ENCODE measurements at places on chromosomes 4 and X. TPM values are rescaled to one million over a fixed set of nuclear protein-coding genes. Genes with fewer than 3 reads are reported as not detected.
A peak's percentile ranks its signal among the peaks of the same experiment; 100 is the strongest.

DNA sequence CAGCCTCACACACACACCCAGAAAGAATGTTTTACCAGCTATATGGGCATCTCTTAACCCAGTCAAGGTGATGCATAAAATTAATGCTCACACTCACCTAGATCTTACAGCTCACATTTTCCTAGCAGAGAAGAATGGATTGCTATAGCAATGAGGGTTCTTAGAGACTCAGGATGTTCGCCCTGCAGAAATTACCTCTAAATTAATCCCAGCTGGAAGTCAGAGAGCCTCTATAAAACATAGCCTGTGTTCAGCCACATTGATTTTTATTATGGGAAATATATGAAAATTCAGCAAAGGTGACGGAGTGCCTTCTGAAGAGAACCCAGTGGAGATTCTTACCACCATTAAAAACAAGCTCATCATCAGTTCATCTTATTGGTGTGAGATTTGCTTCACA is 528.3 kb upstream of the ZFP42 start:
- no peak for DNase-seq

- no peak for DNase-seq
Observed at GRCh38 chr4:145446184-145446583, 35.5 kb upstream of the SMAD1 start.

Gene RASL11B
- 8.1 TPM for total RNA-seq

DNA sequence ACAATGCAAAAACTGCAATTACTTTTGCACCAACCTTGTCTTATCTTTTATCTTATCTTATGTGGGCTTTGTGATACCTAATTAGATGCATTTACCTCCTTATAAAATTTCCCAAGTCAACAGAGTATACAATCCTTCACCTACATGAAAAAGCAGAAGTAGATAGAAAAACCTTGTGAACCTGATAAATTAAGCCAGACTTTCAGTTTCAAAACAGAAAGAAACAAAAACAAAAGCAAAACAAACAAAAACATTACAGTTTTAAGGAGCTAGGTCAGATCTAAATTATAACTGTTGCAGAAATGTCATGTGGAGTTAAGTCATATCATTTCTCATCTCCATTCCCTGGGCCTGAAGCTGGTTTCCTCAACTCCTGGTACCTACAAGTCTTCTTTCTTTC is 24.9 kb upstream of the CXXC4 start:
- DNase-seq: no peak

Gene IL1RAPL2
- total RNA-seq: not detected

- no peak for DNase-seq
Observed at GRCh38 chr4:112075129-112075753, 70.0 kb upstream of the FAM241A start.

Gene YIPF6
- total RNA-seq: 34.2 TPM

DNA sequence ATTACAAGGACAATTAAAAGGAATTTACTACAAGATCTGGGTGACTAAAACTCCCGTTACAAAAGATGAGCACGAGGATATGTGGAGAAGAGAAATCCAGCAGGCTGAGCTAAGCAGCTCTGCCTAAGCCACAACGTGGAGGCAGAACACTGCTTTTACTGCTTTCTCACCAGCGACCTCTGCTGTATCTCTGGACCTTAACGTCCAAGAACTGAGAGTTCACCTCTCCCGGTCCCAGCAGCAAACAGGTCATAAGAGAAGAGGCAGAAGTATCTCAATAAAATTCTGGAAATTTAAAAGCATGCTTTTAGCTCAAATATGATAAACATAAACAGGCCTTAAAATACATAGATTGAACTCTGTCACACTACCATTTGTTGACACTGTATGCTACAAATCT is 81.0 kb downstream of the ADGRA3 start:
- no peak for DNase-seq

Gene SMARCA1
- 123 TPM for total RNA-seq

- DNase-seq: no peak
Observed at GRCh38 chr4:26884486-26884988, 23.9 kb downstream of the STIM2 start.

Gene NXF3
- not detected for total RNA-seq

GRCh38 chrX:115333446-115333845 is 43.9 kb downstream of the LUZP4 start:
- DNase-seq: no peak

Gene SLC10A6
- not detected for total RNA-seq

- no peak for DNase-seq
Observed at GRCh38 chrX:10615931-10616774, 4.2 kb downstream of the MID1 start.

- no peak for DNase-seq
Observed at GRCh38 chrX:141936080-141936479, 32.4 kb downstream of the MAGEC1 start.

- DNase-seq: peak; percentile 87
Observed at GRCh38 chr4:7421356-7422150, 13.2 kb downstream of the PSAPL1 start.

DNA sequence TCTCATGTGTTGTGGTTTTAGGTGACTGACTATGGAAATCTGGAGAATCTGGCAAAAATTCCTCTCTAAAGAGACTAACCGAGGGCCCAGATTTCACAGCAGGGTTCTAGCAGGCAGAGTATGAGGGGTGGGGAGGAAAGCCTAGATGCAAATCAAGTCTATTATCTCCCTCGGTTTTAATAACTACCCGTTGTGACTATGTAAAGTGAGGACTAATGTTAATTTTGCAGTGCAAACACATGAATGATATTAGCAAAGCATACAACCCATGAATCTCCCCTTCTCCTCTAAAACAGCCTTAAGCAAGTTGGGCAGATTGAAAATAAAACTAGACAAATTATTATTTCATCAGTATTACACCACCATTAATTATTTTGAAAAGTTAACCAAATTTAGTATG is 131.4 kb downstream of the SLITRK2 start:
- no peak for DNase-seq

- DNase-seq: no peak
Observed at GRCh38 chr4:4619821-4620220, 78.0 kb upstream of the STX18 start.

GRCh38 chrX:109952985-109953905 is 49.7 kb upstream of the TMEM164 start:
- DNase-seq: no peak

- DNase-seq: no peak
Observed at GRCh38 chrX:35665311-35665710, 132.8 kb upstream of the MAGEB16 start.

Gene MAGEA2B
- not detected for total RNA-seq

Measured in chondrocyte (in vitro differentiated cells).